Right renal cortex interstitium (tissue), 3 donors: ENCODE measurements at places on chromosomes 6 and 20.

DNA sequence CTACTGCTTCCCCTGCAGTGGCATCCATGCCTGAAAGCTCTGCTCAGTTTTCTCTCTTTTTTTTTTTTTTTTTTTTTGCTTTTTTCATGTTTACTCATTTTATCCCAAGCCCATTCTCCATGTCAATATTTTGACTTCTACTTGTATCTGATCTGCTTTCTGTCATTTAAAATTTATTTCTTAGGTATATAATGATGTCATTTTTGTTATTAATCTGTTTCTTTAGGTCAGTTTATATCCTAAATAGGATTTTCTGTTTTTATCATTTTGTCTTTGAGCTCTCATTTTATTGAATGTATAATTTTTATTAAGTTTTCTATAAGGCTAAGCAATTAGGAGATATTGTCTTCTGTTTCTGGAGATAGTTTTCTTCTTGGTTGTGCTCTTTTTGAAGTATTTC, 138.5 kb upstream of the PMEPA1 start:
- no peak for DNase-seq

- DNase-seq: no peak
Measured at GRCh38 chr6:14371530-14371929, 254.0 kb downstream of the CD83 start.

- no peak for DNase-seq
Measured at GRCh38 chr6:82385961-82386360, 22.3 kb downstream of the TPBG start.

DNA sequence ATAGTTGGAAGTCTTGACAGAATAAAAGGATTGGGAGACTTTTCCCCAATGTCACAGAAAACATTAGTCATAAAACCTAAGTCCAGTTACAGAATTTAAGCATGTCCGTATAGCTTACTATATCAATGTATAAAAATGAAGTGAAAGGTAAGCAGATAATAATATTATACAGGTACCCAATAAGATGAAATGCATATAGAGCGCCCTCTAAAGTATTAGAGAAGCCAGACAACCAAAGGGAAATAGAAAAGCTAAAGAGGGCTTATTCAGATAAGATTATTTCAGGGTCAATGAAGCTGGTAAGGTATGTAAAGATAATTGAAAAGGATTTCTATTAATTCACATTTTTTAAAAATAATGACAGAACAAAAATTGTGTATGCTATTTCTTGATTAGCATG, 947.7 kb upstream of the MAP3K7 start:
- no peak for DNase-seq

DNA sequence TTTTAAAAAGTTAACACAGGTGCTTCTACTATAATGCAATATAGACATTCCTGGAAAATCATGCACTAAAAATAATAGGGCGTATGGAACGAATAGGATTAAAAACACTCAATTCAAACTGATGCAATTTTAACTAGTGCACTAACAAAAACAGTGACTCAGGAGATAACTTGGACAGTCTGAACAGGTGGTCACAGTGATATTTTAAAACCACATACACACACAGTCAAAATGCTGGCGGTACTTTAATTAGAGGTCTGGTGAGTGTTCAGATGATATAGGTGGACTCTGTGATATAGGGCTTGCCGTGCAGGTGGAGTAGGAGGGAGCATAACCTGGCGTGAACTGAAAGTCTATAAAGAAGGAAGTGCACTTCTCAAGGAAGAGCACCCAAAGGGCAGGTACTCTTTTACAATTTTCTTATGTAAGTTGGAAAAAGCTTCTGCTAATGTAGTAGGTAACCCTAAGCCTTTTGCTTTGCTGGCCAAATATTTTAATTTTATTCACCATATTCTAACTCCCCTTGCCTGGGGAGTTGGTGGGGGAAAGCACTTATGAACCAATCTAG, 41.9 kb upstream of the PLN start:
- no peak for DNase-seq

- DNase-seq: no peak
Measured at GRCh38 chr6:11439017-11439420, 98.5 kb upstream of the TMEM170B start.

GRCh38 chr20:34771680-34772081, 53.8 kb downstream of the NCOA6 start:
- DNase-seq: no peak

GRCh38 chr6:76683985-76684384, 611.5 kb upstream of the IMPG1 start:
- no peak for DNase-seq

DNA sequence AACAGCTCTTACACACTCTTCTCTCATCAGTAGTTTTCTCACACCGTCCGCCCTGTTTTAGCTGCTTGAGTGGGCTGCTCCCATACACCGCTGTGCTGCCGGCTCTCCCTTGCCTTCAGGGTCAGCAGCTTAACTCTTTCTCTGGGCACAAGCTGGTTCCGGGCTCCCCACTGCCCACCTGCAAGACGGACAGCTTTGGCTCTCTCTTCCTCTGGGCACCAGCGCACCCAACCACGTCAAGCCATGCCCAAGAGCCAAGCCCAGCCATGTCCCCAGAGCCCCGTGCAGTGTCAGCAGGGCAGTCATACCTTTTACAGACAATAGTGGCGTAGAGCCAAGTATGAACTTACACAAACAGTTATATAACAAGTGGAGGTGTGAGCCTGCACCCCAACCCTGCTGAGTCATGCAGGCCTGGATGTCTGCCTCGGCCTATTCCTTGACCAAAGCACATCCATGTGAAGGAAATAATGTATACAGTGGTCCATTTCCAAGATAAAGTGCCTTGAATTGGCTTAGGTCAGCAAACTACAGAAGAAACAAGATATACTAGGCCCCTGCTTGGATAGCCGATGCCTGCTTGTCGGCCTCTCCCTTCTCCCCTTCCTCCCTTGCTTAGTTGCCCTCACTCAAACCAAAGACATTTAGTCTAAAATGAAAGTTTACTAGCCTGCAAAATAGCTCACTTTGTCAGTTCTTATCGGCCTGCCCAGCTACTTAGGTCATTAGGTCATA, 89.3 kb downstream of the JPH2 start:
- DNase-seq: no peak

- DNase-seq: no peak
Measured at GRCh38 chr20:11651138-11651537, 266.6 kb upstream of the BTBD3 start.

DNA sequence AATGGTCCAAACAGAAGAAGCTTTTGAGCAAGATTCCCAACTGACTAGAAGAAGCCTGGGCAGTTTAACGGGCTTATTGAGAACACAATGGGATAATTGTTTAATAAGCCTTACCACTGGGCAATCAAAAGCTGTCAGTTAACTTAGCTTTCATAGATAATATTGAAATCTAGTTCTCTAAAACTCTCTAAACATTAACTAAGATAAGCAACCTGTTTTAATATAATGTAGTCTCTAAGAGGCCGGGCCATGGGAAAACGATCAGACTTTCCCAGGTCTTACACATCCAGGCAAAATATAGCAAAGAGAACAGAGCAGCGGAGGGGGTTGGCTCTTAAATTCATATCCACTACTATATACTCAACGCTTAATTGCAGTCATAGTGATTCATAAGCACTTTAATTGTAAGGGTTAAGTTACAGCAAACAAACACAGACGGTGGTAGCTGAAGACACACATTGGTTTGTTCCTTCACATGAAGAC, 128.0 kb upstream of the FAM83B start:
- no peak for DNase-seq

- no peak for DNase-seq
Measured at GRCh38 chr6:24378473-24379097, 20.7 kb upstream of the DCDC2 start.

DNA sequence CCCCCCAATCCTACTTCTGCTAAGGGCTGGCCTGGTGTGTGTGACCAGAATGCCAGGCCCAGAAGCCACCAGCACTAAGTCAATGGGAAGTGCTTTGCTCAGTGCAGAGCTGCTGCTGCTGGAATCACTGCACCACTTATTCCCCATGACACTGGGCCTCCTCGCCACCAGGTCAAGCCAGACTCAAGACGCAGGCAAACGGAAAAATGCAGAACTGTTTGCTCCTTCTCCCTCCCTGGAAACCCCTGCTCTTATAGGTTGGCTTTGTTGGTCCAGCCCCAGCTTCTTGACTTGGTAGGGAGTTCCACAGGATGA, 121.9 kb downstream of the PHACTR3 start:
- DNase-seq: no peak
